ENCODE measurements at places on chromosomes 3 and 15.

DNA sequence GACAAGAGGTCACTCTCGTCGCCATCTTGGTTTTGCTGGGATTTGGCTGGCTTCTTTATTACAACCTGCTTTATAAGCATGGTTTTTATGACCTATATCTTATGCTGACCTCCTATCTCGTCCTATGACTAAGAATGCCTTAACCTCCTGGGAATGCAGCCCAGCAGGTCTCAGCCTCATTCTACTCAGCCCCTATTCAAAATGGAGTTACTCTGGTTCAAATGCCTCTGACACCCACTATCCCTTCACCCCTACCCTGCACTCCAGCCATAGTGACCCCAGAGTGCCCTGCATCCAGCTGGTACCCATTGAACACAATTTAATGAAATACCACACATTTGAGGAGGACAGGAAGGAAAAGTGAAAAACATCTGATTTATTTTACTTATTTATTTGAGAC lies 23.4 kb downstream of the METTL6 start:
- DNase-seq: no peak

DNA sequence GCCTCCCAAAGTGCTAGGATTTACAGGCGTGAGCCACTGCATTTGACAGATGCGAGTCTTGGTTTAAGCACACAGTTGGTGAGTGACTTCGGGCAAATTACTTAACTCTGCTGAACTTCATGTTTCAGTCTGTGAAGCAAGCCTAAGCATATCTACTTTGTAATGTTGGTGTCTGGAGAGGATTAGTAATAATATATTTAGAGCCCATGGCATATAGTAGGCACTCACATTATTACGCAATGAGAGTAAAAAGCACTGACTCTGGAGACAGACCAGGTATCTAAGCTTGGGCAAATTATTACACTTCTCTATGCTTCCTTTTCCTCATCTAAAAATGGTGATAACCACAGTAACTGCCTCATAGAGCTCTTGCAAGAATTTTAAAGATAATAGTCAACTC lies 208.7 kb upstream of the P2RY1 start:
- DNase-seq: no peak

- no peak for DNase-seq
Observed at GRCh38 chr15:43845421-43845820, 18.6 kb downstream of the WDR76 start.

DNA sequence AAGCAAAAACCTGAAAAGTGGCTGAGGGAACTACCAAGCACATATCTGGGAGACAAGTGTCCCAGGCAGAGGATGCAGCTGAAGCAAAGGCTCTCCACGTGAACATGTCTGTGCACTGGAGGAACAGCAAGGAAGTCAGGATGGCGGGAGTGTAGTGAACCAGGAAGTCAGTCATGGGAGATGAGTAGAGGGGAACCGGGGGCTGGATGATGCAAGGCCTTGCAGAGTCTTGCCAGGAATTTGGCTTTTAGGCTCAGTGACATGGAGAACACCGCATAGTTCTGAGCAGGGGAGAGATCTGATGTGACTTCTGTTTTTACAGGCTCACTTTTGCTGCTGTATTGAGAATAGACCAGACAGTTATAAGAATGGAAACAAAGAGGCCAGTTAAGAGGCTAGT lies 19.0 kb downstream of the C2CD4A start:
- DNase-seq: no peak

DNA sequence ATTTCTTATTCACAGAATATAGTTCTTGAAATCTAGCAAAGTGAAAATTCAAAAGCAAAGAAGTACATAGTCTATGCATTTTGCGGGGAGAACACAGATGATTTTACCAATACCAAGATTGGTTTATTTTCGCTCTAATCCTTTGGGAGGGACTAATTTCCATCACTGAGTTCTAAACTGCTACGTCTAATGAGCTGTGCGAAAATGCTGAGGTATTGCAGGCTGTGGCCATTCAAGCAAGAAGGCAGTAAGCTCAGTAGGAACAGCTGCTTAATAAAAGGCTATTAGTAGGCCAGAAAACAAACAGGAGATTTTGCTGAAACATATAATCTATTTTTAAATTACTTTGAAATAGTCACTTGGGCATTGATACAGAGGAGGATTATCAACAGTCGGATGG lies 379.0 kb downstream of the CNTN4 start:
- DNase-seq: no peak

DNA sequence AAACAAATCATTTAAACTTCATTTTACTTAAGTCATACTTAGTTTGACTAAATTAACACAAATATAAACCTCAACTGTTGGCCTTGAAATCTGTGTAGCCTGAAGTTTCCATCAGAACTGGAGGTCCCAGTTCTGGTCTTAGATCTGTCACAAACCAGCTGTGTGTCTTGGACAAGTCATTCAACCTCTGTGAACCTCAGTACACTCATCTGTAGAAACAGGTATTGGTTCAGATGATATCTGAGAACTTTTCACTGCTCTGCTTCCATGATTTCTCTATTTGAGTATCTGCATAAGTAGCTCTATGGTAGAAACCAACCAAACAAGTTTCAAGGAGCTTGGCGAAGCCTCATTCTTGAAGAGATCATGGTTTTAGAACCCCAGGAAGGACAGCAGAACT lies 60.4 kb upstream of the SLC2A2 start:
- no peak for DNase-seq

DNA sequence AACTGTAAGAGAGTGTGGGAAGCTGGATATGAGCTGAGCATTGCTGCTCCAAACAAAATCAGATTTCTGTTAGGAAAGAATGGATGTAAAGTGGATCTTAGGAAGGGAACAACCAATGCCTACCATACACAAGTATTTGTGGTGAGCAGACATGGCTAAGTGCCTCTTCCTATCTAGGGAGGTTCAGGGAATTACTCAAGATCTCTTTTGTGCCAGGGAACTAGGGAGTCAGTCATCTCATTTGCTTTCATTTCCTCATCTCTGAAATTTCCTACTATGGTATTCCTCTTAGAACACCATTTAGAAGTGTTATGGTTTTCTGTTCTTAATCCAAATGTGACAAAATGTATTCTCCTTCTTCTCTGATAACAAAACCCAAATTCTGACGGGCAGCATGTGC lies 396.5 kb downstream of the FHIT start:
- DNase-seq: no peak

DNA sequence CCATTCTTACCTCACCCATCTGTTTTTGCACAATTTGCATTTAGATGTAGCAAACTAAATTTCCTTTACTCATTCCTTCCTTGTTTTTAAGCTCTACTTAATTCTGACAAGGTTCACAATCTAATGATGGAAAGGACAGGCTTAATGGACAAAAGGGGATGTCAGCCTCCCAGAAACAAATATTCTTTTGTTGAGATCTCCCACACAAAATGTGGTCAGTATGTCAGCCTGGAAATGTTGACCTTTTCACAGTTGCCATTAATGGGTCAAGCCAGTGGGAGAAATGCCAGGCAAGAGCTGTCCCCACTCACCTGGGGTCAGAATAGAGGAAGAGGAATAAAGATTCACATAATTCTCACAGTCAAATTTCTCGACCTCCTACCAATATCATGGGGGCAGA lies 27.0 kb downstream of the WWTR1 start:
- no peak for DNase-seq

DNA sequence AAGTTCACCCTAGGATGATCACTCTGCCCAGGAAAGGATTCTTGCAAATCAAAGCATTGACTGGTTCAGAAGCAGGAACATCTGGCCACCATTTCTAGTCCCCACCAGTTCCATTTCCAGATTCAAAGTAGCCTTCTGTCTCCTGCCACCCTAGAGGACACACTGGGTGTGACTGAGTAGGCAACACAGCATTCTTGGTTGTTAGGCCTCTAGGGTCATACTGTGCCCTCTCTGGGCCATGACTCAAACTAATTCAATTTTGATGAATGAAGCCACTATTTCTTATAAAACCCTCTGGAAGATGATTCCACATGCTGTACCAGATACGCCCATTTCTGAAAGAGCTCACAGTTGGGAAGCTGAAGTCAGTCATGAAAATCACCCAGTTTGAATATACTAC lies 69.7 kb downstream of the WDR76 start:
- DNase-seq: no peak

DNA sequence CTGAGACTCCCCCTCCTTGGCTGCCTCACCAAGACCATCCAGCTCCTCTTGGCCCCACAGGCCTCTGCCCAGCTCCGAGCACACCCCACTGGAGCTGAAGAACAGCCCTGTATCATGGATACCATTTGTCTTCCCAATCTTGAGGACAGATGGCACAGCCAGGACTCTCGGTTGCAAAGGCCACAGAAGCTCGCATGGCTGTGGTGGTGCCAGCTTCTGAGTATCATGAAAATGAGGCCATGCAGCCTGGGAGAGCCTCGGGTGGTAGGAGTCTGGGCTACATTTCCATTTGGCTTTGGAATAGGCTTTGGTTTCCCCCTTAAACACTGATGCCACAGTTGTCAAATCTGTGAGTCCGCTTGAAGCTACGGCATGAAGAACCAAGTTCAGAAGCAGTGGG lies 106.6 kb downstream of the SEMA5B start:
- no peak for DNase-seq

GRCh38 chr3:21752749-21753347 lies 1.8 kb upstream of the ZNF385D start:
- peak; percentile 17 for DNase-seq

- no peak for DNase-seq
Observed at GRCh38 chr15:79740561-79740960, 156.3 kb downstream of the MTHFS start.

DNA sequence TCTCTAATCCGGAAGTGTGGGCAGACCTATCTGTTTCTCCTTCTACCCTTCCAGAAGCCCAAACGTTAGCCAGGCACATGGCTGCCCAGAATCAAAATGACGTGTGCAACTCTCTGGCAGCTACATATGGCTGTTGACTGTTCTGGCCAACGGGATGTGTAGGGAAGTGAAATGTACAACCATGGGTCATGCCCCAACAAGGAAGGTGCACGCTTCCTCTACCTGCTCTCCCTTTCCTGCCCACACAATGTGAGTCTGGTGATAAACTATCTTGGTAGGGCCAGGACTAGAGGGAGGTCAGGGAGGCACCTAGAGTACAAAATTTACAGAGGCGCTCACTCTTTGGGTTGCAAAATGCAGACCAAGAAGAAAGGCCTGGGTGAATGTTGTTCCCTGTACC lies 495.9 kb upstream of the PROK2 start:
- no peak for DNase-seq

GRCh38 chr3:27244374-27244773 lies 124.8 kb downstream of the NEK10 start:
- no peak for DNase-seq
